CD4-positive, alpha-beta T cell treated with Interferon gamma for 1 hour (primary cell): ENCODE measurements at places on chromosomes 13 and 19.

DNA sequence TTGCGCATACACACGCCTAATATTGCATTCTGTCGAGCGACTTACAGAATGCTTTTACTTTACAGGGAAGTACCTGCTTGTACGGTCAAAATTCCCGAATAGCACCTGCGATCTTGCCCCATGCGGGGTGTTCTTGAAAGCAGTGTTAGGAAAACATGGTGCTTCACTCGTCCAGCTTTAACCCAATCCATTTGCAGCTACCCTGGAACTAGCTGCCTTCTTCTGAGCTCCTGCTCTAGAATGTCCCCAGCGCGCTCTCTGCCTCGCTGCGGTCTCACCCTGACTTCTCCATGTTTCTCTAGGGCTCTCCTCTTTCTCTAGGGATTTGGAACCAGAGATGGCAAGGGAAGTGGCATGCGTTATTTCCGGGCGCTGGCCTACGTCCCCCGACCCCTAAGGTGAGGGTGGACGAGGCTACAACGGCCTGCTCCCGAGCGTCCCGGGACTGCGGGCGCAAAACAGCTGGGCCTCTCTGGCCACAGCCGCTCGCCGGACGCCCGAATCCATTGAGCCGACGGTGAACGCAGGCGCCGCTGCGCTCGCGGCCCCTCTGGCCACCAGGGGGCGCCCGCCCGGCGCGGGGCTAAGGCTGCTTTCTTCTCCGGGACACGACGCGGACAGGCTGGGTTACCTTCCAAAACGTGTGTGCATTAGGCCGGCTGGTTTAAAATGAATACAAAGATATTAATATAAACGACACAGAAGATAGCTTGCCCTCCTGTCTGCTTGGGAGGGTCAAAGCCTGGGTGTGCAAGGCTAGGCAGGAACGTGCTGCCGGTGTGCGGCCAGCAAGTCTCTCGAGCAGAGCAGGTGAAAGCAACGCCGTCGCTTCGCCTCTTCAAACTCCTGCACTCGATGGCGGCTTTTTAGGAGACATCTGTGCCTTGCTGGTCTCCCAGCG lies 1.8 kb upstream of the SPRY2 start:
- DNase-seq = peak; percentile 56

DNA sequence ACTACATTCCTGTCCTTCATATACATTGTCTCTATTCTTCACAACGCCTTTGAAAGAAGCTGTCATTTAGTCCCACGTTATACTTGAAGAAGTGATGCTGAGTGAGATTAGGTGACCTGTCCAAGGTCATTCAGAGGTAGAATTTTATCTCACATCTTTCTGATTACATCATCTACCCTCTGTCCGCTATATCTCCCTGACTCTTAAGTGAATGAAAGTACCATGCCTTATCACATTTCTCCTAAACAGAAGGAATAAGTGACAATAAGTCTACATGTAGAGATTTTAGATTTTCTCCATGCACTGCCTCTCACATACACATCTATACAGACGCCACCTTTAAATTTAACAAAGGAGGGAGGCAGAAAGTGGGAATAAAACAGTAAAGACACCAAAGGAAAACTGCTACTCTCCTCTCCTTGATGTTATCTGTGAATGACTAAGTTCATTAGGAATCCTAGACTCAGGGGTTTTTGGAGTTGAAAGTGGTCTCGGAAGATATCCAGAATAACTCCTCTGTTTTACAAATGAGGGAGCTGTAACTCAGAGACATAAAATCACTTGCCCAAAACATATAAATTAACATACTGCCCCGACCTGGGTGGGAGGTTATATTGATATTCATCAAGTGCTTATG lies 4.9 kb upstream of the CLDN10 start:
- DNase-seq = no peak

GRCh38 chr13:97971519-97971918 lies 18.0 kb downstream of the IPO5 start:
- no peak for DNase-seq

GRCh38 chr13:98564204-98564603 lies 12.7 kb downstream of the STK24 start:
- DNase-seq = no peak

DNA sequence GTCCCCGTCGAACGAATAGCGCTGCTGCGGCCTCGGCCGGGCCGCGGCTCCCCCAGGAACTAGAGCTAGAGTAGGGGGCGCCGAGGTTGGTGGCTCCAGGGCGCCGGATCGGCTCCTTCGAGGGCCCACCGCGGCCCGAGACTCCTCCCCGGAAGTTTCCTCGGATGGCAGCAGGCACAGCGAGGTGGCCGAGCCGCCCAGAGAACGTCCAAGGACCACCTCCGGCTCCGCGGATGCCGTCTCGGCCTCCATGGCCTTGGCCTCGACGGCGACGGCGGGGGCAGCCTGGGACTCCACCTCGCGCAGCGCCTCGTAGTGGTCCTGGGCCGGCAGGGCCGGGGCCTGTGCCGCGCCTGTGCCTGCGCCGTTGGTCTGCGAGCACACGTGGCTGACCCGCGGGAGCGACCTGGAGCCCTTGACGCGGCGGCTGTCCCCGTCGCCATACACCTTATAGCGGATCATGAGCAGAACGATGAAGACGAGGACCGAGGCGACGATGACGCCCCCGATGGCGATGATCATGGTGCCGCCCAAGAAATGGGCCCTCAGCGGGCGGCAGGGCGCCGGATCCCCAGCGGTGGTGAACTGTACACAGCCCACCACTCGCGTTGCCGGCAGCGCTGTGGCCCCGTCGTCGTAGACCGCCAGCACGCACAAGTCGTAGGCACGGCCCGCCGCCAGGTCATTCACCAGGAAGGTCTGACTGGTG lies 11.8 kb downstream of the IFNL1 start:
- DNase-seq = no peak

DNA sequence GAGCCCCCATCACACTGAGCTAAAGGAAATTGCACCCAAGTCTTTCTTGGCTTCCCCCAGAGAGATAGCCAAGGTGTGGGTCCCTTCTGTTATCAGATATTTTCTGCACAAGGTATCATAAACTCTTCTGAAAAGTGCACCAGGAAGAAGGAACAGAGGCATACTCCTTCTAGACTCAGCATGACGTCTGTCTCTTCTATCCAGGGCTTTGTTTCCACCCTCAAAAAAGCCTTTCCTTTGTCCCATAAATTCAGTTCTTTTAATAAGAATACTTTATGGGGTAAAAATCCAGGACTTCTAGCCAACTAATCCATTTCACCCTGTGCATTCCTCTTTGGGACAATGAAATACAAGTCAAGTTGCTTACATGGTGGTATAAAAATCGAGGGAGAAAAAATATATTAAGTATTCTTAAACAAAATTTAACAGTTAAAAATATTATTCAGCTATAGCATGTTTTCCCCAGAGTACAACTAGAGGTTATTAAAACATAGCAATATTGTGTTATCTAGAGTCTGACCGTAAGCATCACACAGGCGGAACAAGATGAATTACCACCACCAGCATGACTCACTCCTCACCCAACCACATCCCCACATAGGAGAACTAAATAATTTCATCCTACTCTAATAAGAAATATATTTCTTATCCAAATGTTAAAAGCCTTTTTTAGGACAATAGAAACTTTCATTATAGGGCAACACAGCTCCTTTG lies 79.9 kb upstream of the GPC6 start:
- no peak for DNase-seq

- DNase-seq = no peak
These were observed 158.1 kb downstream of the ZNF486 start for GRCh38 chr19:20325151-20325550.

GRCh38 chr19:10662384-10663251 lies 8.5 kb downstream of the ILF3 start:
- no peak for DNase-seq

GRCh38 chr19:50460161-50460765 lies 16.0 kb upstream of the EMC10 start:
- peak; percentile 46 for DNase-seq

DNA sequence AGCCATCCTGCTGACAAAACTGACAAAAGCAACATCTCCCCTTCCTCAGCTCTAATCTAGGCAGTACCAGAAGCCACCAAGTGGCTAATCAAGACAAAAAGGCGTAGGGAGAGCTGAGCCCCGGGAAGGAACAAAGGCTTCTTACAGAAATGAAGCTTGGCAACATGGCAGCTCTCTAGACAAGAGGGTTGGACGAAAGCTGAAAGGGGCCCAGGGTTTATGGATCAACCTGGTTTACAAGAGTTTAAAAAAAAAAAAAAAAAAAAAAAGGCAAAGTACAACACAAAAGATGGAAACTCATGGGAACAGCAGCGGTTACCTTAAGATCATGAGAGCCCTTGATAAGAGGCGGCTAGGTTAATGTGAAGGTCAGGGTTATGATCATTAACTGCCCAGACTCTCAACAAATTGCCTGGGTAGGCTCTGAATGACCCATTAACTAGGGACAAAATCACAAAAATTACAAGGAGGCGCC lies 14.0 kb downstream of the ZC3H4 start:
- DNase-seq = no peak
